T-helper 1 cell (primary cell): ENCODE measurements at places on chromosomes 6 and 20.
A peak's percentile ranks its signal among the peaks of the same experiment; 100 is the strongest.

- DNase-seq, result no peak
Measured at GRCh38 chr6:100484474-100484873, 19.8 kb upstream of the SIM1 start.

- DNase-seq, result no peak
Measured at GRCh38 chr20:47315339-47316056, 41.0 kb downstream of the ZMYND8 start.

GRCh38 chr6:6633898-6634734, 45.6 kb downstream of the LY86 start:
- no peak for DNase-seq

DNA sequence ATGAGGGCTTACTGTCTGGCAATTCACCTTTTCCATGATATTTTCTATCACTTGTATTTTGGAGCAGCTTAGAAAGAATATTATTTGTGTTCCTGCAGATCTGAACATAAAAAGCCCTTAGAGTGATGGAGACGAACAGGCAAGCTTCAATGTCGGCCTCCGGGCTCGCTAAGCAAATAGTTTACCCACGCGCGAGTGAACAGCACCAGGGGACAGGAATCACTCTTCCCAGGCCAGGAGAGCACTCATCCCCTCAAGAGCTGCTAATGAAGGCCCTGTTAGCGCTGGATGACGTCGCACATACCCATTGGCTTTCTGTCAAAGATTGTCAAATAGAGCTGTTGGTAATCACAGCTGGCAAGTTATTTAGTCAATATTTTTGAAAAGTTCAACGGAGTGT, 395.7 kb downstream of the ZFAND3 start:
- no peak for DNase-seq

DNA sequence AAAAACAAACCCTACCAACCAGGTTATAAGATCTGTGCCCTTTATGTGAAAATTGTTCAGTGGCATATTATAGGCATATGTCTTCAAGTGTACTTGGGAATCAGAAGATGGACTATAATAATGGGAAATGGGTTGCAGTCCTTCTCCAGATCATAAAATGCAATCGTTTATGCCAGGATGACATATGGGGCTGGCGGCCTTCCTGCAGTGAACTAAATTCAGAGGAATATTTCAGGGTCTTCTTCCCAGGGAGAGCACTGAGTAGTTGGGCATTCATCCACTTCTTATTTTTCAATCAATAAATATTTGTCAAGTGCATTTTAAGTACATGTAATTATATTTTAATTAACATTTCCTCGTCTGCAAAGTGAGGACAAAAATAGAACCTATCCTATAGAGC, 176.2 kb upstream of the CNR1 start:
- no peak for DNase-seq

- no peak for DNase-seq
Measured at GRCh38 chr6:124524491-124525200, 437.6 kb upstream of the RNF217 start.

GRCh38 chr6:139262519-139263300, 29.1 kb downstream of the TXLNB start:
- DNase-seq, result peak; percentile 5

- DNase-seq, result no peak
Measured at GRCh38 chr6:22943327-22943726, 374.0 kb downstream of the HDGFL1 start.

- DNase-seq, result no peak
Measured at GRCh38 chr20:20217621-20218020, 150.3 kb upstream of the INSM1 start.

DNA sequence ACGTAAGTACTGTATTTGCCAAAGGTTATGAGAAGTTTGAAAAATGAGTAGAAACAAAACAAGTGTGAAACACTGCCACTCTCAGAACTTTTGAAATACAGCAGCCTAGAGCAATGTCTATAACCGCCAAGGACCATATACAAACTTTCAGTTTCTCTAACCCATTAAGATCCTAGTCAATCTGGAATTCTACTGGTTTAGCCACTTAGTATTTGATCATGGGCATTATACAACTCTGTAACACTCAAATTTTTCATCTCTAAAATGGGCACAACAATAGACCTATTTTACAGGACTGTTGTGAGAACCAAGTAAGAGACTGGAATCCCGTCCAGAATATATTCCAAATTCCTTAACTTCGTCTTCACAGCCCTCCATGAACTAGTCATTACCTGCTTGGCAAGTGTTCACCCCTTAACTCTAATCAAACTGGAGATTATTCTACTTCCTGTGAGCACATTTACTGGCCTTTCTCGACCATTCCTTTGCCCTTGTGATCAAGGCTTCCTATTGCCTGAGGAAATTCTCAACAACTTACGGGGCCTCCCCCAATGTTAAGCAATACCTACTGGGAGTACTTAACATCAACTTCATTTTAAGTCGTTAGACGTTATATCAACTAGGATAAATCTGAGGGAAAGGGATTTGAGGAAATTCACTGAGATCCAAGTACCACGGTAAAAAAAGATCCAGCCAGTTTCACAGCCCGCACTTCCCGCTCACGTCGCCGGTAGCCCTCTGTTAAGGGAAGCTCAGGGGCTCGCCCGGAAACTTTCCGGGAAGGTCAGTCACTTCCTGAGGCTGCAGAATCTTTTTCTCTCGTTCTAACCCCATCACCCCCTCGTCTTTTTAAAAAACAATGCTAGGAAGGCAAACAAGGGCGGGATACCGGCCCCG, 1.1 kb downstream of the EIF2S2 start:
- DNase-seq, result no peak

- no peak for DNase-seq
Measured at GRCh38 chr6:38445925-38446324, 193.8 kb downstream of the BTBD9 start.

DNA sequence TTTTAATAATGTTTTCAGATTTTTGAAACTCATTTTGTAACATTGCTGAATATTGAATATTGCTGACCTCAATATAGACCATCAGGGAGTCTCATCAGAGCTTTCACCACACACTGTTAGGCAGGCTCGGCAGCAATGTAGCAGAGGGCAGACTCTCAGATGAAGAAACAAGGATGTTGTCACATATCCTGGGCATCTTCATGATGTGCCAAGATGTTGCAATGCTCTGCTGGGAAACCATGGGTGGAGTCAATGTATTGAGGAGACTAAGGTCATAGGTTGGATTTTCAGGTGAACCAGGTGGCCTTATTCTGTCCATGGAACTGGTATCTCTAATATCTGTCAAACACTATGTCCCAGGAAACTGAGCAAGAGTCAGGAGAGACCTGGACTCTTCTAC, 27.3 kb downstream of the NR2E1 start:
- DNase-seq, result no peak

DNA sequence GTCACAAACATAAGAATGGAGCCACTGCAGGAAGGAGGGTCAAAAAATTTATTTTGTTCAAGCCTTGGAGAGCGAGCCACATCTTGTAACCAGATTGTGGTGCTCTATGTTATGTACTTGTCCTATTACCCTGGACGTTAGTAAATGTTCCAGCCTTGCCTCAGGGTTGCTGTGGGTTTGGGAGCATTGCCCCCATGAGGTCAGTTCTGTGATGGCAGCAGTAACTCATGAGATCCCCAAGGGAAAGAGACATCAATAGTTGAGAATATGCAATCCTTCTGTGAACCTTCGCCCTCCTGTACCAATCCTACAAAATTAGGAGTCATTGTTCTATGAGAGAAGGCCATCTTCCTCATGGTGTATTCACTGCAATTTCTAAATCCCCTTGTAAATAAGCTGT, 16.4 kb upstream of the CFAP206 start:
- DNase-seq, result no peak

- DNase-seq, result no peak
Measured at GRCh38 chr6:34512738-34513115, 43.4 kb downstream of the SPDEF start.

DNA sequence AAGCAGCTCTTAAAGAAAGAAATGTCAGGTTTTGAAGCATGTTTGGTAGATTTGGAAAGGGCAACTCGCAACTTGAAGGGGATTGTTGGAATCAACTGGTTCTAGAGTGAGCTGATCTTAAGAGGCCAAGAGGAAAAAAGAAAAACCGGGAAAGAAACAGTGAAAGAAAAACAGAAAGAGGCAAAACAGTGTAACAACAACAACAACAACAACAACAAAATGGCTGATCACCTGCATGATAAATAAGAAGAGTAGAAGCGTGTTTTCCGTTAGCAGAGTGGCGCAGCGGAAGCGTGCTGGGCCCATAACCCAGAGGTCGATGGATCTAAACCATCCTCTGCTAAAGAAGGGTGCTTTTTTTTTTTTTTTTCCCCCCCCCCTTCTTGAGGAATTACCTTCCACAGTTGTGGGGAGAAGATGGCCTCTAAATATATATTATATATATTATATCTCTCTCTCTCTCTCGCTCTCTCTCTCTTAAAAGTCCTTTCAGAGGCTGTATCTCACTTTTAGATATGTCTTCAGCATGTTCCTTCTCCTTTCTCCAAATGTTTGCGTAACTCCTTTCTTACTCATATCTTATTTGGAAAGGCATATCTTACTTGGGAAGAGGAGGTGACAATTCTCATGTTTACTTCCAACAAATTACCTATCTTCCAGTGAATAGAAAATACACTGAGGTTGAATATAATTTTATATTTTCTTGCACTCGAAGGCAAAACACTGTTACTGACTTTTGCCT, 134.4 kb downstream of the OR2B2 start:
- no peak for DNase-seq

- DNase-seq, result no peak
Measured at GRCh38 chr6:113595911-113596376, 261.2 kb upstream of the MARCKS start.

GRCh38 chr20:17513939-17514338, 17.2 kb downstream of the BFSP1 start:
- no peak for DNase-seq

DNA sequence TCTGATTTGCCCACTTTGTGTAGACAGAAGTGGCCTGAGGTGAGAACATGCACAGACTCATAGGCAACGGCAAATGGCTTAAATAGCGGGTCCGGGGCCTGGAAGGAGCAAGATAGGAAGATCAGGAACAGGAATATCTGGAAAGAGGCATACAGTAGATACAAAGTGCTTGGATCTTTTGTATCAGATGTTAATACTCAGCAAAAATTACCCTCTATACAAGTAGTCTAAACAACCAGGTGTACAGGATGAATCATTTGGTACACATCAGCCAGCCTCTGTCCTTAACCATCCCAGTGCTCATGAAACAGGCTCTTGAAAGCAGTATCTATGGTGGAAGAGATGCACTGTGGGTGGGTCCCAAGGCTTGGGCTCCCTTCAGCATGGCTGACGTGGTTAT, 28.9 kb upstream of the HLA-C start:
- DNase-seq, result no peak

- DNase-seq, result no peak
Measured at GRCh38 chr6:43304882-43305281, 3.7 kb downstream of the CRIP3 start.

DNA sequence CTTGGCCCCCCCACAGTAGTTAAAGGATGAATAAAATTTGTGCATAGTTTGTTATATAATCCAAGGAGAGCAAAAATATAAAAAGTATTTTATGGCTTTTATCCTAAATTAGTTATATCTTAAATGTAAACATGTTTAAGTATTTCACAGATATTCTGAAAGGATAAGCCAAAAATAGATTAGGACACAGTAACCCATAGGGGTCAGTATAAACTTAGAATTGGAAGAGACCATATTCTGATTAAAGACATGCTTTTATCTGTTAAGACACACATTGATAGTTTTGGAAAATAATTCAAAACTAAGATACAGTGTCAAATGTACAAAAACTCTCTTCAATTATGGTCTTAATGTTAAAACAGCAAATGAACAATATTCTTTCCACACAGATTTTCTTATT, 4.5 kb upstream of the SERINC1 start:
- no peak for DNase-seq

- DNase-seq, result no peak
Measured at GRCh38 chr6:29626948-29627754, 5.8 kb downstream of the GABBR1 start.

- DNase-seq, result no peak
Measured at GRCh38 chr6:22164236-22164635, 132.6 kb downstream of the PRL start.

- DNase-seq, result no peak
Measured at GRCh38 chr6:14337152-14337551, 219.6 kb downstream of the CD83 start.

GRCh38 chr20:57342829-57343228, 8.2 kb upstream of the RAE1 start:
- no peak for DNase-seq

- DNase-seq, result no peak
Measured at GRCh38 chr6:106860940-106861339, 113.6 kb downstream of the CD24 start.

GRCh38 chr6:125246566-125246965, 55.2 kb downstream of the HDDC2 start:
- no peak for DNase-seq

DNA sequence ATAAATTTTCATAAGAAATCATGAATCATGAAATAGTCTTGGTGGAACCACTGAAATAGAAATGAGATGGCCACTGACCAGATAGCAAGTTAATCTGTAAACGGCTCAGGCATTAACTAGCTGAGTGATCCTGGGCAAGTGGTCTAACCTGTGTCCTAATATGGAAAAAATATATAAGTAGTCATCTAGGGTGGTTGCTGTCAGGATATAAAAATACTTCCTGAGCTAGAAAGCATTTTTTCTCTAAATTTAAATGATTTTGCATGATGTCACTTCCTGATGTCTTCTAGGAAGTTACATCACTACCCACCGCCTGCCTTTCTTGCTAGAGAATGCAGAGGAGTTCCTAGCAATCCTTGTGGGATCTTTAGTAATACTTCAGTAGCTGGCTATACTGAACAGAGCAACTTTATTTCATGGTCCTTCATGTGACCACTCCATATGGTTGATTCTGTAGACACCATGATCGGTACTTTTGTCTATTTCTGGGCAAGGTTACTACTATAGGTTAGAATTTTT, 228.1 kb upstream of the CEP162 start:
- DNase-seq, result no peak

- DNase-seq, result peak; percentile 72
Measured at GRCh38 chr6:30325873-30326525, 728 bp upstream of the TRIM39 start.

- no peak for DNase-seq
Measured at GRCh38 chr20:6519556-6519955, 247.9 kb upstream of the BMP2 start.

- no peak for DNase-seq
Measured at GRCh38 chr6:113427617-113428016, 429.5 kb upstream of the MARCKS start.

DNA sequence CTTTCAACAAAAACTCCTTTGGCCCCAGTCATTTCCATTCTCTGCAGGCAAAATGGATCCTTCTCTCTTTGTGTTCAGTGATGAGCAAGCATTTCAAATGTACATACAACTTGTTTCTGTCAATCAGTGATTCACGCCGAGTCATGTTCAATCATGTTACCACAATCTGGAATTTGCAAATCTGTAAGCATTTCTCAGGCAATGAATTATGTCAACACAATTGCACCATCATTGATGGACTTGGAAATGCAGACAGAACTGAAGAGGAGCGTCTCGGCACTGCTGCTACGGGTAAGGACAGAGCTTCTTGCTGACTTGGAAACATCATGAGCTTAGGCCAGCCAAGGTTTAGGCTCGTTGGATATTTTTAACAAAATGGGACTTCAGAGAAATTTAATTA, 132.8 kb upstream of the AGPAT4 start:
- no peak for DNase-seq
